ENCODE measurements at places on chromosomes 3 and 15. TPM values are rescaled to one million over a fixed set of nuclear protein-coding genes. Genes with fewer than 3 reads are reported as not detected.

The HYAL3 gene
- total RNA-seq: 5.3 TPM

The ST8SIA2 gene
- total RNA-seq: not detected

The PLA2G4E gene
- not detected for total RNA-seq

The VWA5B2 gene
- total RNA-seq: not detected
